IgD-negative memory B cell (primary cell): ENCODE measurements at places on chromosomes 4 and X. TPM values are rescaled to one million over a fixed set of nuclear protein-coding genes. Genes with fewer than 3 reads are reported as not detected.

ADGRG4 gene
- polyA plus RNA-seq = not detected

RBM46 gene
- not detected for polyA plus RNA-seq

EGFL6 gene
- not detected for polyA plus RNA-seq

APLN gene
- polyA plus RNA-seq = not detected

C4orf54 gene
- not detected for polyA plus RNA-seq

RAB39B gene
- polyA plus RNA-seq = 5.2 TPM

FAM149A gene
- polyA plus RNA-seq = not detected

HMGB3 gene
- 5.5 TPM for polyA plus RNA-seq

MAGEA2B gene
- not detected for polyA plus RNA-seq

IL21 gene
- polyA plus RNA-seq = not detected

NPY2R gene
- polyA plus RNA-seq = not detected

EVC2 gene
- 0.50 TPM for polyA plus RNA-seq

BEND4 gene
- 6.6 TPM for polyA plus RNA-seq

KCNE5 gene
- not detected for polyA plus RNA-seq

LRIT3 gene
- polyA plus RNA-seq = not detected

MAP7D2 gene
- polyA plus RNA-seq = 0.23 TPM

PWWP3B gene
- polyA plus RNA-seq = not detected

SHROOM3 gene
- not detected for polyA plus RNA-seq

RIPPLY1 gene
- polyA plus RNA-seq = not detected

REELD1 gene
- polyA plus RNA-seq = not detected

SCRG1 gene
- polyA plus RNA-seq = not detected

MAB21L2 gene
- polyA plus RNA-seq = not detected

MGARP gene
- polyA plus RNA-seq = 0.19 TPM

MAGEE2 gene
- not detected for polyA plus RNA-seq

DCAF16 gene
- 14.2 TPM for polyA plus RNA-seq

RPS6KA6 gene
- 0.86 TPM for polyA plus RNA-seq

USP17L28 gene
- not detected for polyA plus RNA-seq

ENPEP gene
- polyA plus RNA-seq = not detected

MAGEA1 gene
- polyA plus RNA-seq = not detected

PDGFRA gene
- polyA plus RNA-seq = not detected

PNPLA4 gene
- polyA plus RNA-seq = 24.0 TPM

TEC gene
- 4.0 TPM for polyA plus RNA-seq

HMX1 gene
- not detected for polyA plus RNA-seq

VEGFD gene
- polyA plus RNA-seq = not detected

LAMP2 gene
- polyA plus RNA-seq = 49.0 TPM

CAMK2D gene
- 14.2 TPM for polyA plus RNA-seq

ZMAT1 gene
- polyA plus RNA-seq = 3.6 TPM

SPANXB1 gene
- polyA plus RNA-seq = not detected

CTSO gene
- polyA plus RNA-seq = 32.6 TPM

SMIM14 gene
- polyA plus RNA-seq = 189 TPM

HSPA4L gene
- polyA plus RNA-seq = not detected

NAA11 gene
- not detected for polyA plus RNA-seq

HPSE gene
- polyA plus RNA-seq = 0.54 TPM

RUFY3 gene
- 16.8 TPM for polyA plus RNA-seq

IL15 gene
- 8.2 TPM for polyA plus RNA-seq

BEX5 gene
- polyA plus RNA-seq = 2.0 TPM

MAGEB1 gene
- polyA plus RNA-seq = not detected

MAGEA11 gene
- polyA plus RNA-seq = not detected

BGN gene
- polyA plus RNA-seq = not detected

VCX gene
- polyA plus RNA-seq = not detected

CCKAR gene
- polyA plus RNA-seq = not detected

TBX22 gene
- polyA plus RNA-seq = not detected

AR gene
- polyA plus RNA-seq = 0.20 TPM

ENAM gene
- polyA plus RNA-seq = 1.7 TPM

CTAG1A gene
- polyA plus RNA-seq = not detected

TMEM154 gene
- 210 TPM for polyA plus RNA-seq

RGN gene
- not detected for polyA plus RNA-seq

FAT4 gene
- polyA plus RNA-seq = not detected

NUDT10 gene
- 0.33 TPM for polyA plus RNA-seq
